Left ventricle myocardium inferior (tissue), 1 donor: ENCODE measurements at places on chromosomes 7 and 10. TPM values are rescaled to one million over a fixed set of nuclear protein-coding genes. Genes with fewer than 3 reads are reported as not detected.
A peak's percentile ranks its signal among the peaks of the same experiment; 100 is the strongest.

DNA sequence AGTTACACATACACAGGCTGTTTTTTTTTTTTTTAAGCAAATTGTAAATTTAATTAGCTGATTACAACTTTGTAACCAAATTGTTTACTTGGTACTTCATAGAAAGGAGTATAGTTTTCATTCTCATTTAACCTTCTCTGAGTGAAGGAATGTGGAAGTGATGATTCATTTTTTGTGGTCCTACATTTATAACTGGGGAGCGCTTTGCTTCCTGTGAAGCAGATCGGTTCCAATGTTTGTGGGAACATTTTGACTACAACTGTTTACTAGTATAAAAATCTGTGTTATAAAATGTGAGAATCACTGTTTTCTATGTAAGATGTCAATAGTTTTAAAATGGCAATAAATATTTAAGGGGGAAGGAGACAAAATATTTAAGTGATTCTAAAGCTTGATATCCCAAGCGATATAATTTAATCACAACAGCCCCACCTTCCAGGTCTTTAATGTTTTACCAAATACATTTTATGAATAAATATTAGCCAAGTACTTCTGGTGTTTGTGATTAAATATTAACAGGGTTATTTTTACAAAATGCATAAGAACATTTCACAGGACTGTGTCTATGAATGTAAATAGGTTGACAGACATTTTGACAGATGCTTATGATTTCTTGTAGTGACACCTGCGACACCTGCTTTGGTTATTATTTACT, 57.1 kb downstream of the NXPH1 start:
- no peak for DNase-seq

DNA sequence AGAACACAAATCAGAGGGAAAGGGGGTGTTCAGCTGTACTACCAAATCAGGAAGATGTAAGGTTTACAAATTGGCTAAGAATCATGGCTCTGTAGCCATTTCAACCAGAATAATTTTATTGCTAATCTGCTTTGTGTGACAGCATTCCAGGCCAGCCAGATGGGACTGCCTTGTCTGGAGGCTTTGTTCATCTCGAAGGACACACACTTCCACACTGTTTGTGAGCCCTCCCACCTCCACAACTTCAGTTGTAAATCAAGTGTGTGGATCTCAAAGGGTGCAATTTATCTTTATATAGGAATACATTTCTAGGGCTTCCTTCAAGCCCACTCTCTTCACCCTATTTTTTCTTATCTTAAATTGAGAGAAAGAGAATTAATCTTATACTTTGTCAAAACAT, 6.9 kb upstream of the OIT3 start:
- no peak for DNase-seq

Gene GIMAP1
- 5.9 TPM for total RNA-seq

GRCh38 chr7:129191272-129191671, 2.8 kb downstream of the SMO start:
- DNase-seq: no peak

GRCh38 chr10:11147722-11148121, 130.1 kb downstream of the CELF2 start:
- DNase-seq: no peak

DNA sequence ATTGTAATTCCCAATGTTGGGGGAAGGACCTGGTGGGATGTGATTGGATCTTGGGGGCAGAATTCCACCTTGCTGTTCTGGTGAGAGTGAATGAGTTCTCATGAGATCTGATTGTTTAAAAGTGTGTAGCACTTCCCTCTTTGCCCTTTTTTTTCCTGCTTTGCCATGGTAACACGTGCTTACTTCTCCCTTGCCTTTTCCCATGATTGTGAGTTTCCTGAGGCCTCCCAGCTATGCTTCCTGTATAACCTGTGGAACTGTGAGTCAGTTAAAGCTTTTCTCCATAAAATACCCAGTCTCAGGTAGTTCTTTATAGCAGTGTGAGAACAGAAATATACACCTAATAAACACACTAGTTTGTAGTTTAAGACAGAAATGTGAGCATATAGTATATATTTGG, 166.8 kb upstream of the MAGI2 start:
- DNase-seq: no peak

DNA sequence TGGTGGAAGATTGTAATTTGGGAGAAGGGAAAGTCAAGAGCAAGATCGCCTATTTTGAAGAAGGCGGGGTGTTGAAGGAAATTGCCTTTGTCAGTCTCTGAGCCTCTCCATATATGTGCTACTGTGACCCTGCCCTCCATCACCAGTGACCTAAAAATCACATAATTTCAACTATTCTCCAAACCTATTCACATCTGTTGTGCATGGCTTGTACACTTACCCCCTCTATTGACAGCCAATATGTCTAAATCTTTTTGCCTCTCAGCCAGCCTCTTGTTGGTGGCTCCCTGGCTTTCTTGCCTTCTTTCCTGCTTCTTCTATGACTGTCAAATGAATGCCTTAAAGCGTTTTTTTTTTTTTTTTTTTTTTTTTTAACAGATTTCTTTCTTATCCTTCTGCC, 295.6 kb downstream of the AUTS2 start:
- no peak for DNase-seq

- no peak for DNase-seq
Observed at GRCh38 chr10:132926777-132927650, 15.4 kb downstream of the CFAP46 start.

Gene ELFN1
- total RNA-seq: 10.5 TPM

GRCh38 chr10:66927251-66927935, 1.6 kb downstream of the LRRTM3 start:
- no peak for DNase-seq

GRCh38 chr7:137969828-137970227, 32.1 kb downstream of the CREB3L2 start:
- no peak for DNase-seq

GRCh38 chr10:104128214-104128613, 6.2 kb downstream of the SFR1 start:
- DNase-seq: no peak

DNA sequence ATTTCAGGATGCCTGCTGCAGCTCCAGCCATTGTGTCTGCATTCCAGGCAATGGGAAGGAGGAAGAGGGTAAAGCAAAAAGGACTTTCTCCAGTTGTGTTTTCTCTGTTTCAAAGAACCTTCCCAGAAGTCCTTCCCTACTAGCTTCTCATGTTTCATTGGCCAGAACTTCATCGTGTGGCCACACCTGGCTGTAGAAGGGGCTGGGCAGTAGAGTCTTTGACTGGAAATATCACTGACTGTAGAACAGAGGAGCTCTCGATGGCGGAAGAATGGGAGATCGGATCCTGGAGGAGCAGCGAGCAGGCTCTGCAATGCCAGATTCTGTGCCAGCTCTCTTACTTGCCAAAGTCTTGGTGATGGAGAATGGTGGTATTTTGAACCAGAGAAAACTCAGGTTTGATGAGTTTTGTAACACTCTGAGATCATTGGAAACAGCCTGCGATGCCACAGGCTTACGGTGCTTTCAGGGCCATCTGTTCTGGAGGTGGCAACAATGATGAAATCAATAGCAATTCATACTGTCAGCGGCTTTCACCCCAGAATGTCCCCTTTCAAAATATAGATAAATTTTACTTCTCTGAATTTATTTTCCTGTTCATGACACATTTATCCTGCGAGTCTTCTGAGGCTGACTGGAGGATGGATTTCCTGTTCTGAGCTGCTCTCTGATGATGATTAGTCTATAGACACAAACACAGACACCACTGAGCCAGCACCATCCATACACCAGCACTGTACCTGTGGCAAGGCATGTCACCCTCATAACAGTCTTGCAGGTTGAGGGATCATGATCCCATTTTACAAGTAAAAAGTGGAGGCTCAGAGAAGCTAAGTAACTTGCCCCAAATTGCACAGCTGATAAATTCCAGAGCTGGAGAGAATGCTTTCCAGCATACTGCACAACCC, 204.2 kb downstream of the EMX2 start:
- no peak for DNase-seq

Gene VWA2
- not detected for total RNA-seq

GRCh38 chr10:101666083-101666482, 28.9 kb downstream of the FBXW4 start:
- no peak for DNase-seq

- no peak for DNase-seq
Observed at GRCh38 chr7:116407165-116407564, 92.4 kb upstream of the CAV2 start.

DNA sequence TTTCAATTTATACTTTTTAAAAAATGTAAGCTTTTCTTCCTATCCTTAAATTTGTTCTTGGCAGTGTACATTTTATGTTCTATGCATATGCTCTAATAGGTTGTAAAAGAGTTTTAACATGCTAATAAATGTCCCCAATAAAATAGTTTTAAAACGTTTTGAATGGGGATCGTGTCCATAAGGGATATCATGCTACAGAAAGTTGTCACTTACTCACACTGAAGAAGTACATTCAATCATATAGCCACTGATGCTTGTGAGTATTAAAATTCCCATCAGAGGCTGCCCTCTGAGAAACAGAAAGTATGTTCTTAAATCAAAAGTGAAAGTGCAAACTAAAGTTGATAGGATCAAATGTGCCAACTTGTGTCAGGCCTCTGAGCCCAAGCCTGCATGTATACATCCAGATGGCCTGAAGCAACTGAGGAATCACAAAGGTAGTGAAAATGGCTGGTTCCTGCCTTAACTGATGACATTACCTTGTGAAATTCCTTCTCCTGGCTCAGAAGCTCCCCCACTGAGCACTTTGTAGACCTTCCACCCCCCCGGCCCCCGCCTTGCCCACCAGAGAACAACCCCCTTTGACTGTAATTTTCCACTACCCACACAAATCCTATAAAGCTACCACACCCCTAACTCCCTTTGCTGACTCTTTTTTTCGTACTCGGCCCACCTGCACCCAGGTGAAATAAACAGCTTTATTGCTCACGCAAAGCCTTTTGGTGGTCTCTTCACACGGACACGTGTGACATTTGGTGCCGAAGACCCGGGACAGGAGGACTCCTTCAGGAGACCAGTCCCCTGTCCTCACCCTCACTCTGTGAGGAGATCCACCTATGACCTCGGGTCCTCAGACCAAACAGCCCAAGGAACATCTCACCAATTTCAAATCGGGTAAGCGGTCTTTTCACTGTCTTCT, 877 bp upstream of the NOD1 start:
- no peak for DNase-seq

GRCh38 chr10:75347186-75347585, 54.4 kb downstream of the ZNF503 start:
- no peak for DNase-seq

DNA sequence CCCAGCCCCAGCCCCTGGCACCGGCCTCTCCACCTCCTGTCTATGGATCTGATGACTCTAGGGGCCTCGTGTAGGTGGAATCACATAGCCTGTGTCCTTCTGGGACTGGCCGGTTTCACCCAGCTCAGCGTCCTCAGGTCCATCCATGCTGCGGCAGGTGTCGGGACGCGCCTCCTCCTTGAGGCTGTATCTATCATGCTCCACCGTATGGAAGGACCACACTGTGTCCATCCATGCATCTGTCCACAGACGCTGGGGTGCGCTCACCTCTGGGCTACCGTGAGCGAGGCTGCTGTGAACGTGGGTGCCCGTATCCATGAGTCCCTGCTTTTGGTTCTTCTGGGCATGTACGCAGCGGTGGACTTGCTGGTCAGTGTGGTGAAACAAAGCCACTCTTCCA, 281.1 kb downstream of the MAD1L1 start:
- DNase-seq: peak; percentile 3

DNA sequence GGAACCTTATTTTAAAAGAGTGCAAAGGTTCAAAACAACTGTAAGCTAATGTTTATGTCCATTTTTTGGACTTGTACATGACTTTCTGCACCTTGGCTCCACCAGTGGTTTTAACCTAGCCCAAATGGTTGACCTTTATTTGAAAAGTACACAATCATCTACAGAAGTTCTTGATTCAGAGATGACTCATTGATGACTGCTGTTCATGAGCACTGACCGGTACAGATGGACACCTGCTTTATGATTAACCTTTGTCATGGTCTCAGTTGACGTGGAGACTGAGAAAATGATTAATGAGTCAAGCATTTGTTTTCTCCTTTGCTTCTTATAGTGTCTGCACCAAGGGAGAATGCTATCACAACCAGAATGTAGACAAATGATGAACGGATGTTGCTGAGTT, 55.7 kb upstream of the PTER start:
- DNase-seq: no peak

GRCh38 chr7:44629829-44630522, 23.5 kb downstream of the OGDH start:
- DNase-seq: no peak

DNA sequence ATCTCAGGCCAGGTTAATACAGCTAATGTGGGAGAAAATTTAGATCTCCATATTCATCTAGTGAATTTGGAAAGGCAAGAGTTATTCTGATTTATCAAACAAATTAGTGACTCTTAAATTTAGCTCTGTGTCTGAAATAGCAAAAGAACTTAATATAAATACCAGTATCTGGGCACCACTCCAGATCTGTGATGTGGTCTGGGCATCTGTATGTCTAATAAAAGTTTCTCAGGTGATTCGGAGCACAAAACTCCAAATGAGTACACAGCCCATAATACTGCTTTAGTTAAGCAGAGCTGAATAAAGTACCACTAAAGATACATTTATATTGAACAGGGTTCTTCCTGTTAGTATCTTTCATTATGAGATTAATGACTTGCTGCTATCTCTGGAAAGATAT, 261.4 kb downstream of the BAMBI start:
- no peak for DNase-seq

Gene CHST15
- total RNA-seq: 4.5 TPM

GRCh38 chr10:132154440-132154839, 32.3 kb upstream of the DPYSL4 start:
- no peak for DNase-seq

Gene LIPK
- not detected for total RNA-seq

DNA sequence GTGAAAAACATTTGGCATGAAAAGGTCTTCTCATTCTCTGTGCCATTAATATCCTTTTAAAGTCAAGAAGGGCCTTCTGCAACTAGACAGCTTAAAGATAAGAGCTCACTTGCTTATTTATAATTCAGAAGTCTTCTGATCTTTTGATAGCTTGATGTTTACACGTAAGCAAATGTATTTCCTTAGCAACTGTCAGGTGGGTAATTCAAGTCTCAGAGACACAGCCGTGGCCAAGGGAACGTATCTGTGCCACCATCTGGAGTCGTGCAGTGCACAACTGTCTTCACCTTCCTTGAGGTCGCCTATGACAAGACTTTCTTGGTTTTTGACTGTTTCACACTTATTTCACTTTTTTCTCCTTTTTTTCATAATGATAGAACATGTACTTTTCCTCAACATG, 4.0 kb upstream of the NEBL start:
- no peak for DNase-seq

DNA sequence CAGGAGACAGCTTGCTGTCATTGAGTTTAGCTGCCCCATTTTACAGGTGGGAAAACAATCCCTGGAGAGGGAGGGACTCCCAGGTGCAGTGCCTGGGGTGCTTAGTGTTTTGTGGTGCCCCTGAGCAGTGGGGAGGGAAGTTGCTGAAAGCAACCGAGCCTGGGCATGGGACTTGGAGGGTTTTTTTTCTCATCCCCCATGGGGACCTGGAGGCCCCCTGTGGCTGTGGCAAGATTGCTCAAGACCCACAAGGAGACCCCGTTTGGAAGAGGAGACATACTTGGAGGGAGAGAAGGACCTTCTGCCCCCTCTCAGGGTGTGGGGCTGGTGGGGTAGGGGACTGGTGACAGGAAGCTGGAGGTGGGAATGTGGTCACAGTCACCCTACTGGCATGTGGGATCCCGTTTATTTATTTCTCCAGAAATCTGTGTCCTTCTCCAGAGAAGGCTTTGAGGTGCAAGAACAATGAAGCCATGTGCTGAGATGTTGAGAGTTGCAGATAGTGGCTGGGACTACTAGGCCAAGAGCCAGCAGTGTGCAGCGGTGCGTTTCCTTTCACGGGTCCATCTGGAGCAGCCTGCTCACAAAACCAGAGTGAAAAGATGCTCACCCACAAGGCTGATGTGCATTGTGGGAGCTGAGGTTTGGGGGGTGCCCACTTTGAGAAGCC, 21.5 kb downstream of the ZMIZ1 start:
- no peak for DNase-seq
